ENCODE measurements at places on chromosomes 13 and 19. TPM values are rescaled to one million over a fixed set of nuclear protein-coding genes. Genes with fewer than 3 reads are reported as not detected.

- no peak for DNase-seq
- H3K36me3 ChIP-seq = no peaks in the 10 kb centered on the region
- no peak overlapping the region for H3K27ac ChIP-seq
- H3K27me3 ChIP-seq = no peaks in the 10 kb centered on the region
Observed at GRCh38 chr13:83223546-83223945, 658.7 kb downstream of the SLITRK1 start.

F10 gene
- total RNA-seq = not detected

FRY gene
- 12.0 TPM for total RNA-seq

- no peak for DNase-seq
- H3K27ac ChIP-seq = no peak overlapping the region
- no peak overlapping the region for H3K4me3 ChIP-seq
- no peaks in the 10 kb centered on the region for H3K36me3 ChIP-seq
Observed at GRCh38 chr19:35063940-35064818, 22.7 kb downstream of the HPN start.

DNA sequence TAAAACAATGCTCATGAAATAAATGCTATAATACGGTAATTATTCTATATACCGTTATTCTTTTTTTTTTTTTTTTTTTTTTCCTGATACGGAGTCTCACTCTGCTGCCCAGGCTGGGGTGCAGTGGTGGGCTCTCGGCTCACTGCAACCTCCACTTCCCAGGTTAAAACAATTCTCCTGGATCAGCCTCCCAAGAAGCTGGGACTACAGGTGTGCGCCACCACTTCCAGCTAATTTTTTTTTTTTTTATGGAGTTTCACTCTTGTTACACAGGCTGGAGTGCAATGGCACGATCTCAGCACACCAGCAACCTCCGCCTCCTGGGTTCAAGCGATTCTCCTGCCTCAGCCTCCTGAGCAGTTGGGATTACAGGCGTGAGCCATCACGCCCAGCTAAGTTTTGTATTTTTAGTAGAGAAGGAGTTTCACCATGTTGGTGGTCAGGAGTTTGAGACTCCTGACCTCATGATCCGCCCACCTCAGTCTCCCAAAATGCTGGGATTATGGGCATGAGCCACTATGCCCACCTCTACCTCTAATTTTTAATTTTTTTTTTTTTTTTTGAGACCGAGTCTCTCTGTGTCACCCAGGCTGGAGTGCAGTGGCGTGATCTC is 6.9 kb downstream of the PPP1R15A start:
- DNase-seq = no peak
- H3K4me3 ChIP-seq = no peak overlapping the region
- H3K4me1 ChIP-seq = peaks cover 43% of the 10 kb centered on the region
- no peak overlapping the region for H3K27ac ChIP-seq

- no peak for DNase-seq
- no peaks in the 10 kb centered on the region for H3K36me3 ChIP-seq
- no peak overlapping the region for H3K27ac ChIP-seq
Observed at GRCh38 chr13:35917942-35918645, 213.1 kb downstream of the DCLK1 start.

ZNF730 gene
- 2.1 TPM for total RNA-seq

ZNF540 gene
- 1.2 TPM for total RNA-seq

DNA sequence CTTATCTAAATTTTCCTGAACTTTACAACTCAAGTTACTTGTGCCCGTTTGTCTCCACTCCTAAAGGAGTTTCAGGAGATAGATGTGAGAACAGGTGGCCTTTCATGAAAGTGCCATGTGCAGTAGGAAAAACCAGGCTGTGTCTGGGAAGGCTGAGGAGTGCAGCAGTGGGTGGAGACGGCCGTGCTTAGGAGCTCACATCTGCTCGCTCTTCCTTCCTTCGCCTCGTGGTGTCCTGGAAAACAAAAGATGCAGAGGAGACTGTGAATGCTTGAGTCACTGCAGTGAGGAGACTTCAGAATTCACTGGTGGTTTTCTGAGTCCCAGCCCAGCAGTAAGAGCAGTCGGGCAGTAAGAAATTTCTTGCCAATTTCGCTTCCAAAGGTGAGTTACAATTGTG is 138.4 kb upstream of the RNF113B start:
- H3K27me3 ChIP-seq = peaks cover 2% of the 10 kb centered on the region
- H3K36me3 ChIP-seq = no peaks in the 10 kb centered on the region
- H3K4me3 ChIP-seq = no peak overlapping the region
- DNase-seq = no peak
- H3K27ac ChIP-seq = no peak overlapping the region

DNA sequence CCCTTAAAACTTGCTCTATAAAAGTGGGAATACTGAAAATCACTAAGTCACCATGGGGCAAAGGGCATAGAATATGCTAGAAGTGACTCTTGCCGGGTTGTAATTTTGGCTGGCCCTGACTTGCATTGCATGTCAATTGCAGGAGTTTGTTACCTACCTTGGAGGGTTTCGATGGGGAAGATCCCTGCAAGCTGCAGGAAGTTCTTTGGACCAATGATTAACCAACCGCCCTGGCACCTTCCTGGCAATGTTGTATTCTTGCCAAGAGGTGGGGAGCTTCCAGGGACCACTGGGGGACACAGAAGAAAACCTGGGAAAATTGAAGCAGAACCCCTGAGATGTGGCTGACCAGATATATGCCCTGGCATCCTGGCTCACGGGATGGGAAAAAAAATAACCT is 235.8 kb downstream of the B3GLCT start:
- no peaks in the 10 kb centered on the region for H3K36me3 ChIP-seq
- DNase-seq = no peak
- no peak overlapping the region for H3K27ac ChIP-seq
- H3K27me3 ChIP-seq = peaks cover 3% of the 10 kb centered on the region

- no peak for DNase-seq
- no peak overlapping the region for H3K4me3 ChIP-seq
- H3K36me3 ChIP-seq = no peaks in the 10 kb centered on the region
- H3K4me1 ChIP-seq = peaks cover 15% of the 10 kb centered on the region
- H3K27me3 ChIP-seq = peaks cover 22% of the 10 kb centered on the region
Observed at GRCh38 chr19:41515015-41515652, 60.8 kb upstream of the CEACAM21 start.

GRCh38 chr19:34487651-34488051 is 6.1 kb downstream of the WTIP start:
- H3K27ac ChIP-seq = no peak overlapping the region
- peaks cover under 1% of the 10 kb centered on the region for H3K4me1 ChIP-seq
- no peak for DNase-seq
- no peaks in the 10 kb centered on the region for H3K36me3 ChIP-seq
- no peak overlapping the region for H3K4me3 ChIP-seq

CACNG7 gene
- total RNA-seq = not detected

DNA sequence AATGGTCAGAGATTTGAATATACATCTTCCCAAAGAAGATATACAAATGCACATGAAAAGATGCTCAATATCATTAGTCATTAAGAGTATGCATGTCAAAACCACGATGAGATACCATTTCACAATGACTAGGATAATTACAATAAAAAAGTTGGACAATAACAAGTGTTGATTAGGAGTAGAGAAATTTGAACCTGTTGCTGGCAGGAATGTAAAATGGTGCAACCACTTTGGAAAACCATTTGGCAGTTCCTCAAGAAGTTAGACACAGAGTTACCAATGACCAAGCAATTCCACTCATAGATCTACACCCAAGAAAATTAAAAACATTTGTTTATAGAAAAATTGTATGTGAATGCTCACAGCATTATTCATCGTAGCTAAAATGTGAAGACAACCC is 33.2 kb upstream of the STARD13 start:
- DNase-seq = no peak
- H3K36me3 ChIP-seq = no peaks in the 10 kb centered on the region
- H3K4me1 ChIP-seq = no peaks in the 10 kb centered on the region
- no peak overlapping the region for H3K4me3 ChIP-seq

GRCh38 chr13:98176777-98177608 is at the start of gene RNF113B:
Gene RNF113B (minus strand): TSS chr13:98177269. CDS start chr13:98177236, 33 bp downstream.
- H3K27ac ChIP-seq = no peak within 1 kb of the TSS
- H3K4me1 ChIP-seq = no peaks in the 10 kb centered on the region
- H3K27me3 ChIP-seq = peaks cover 8% of the 10 kb centered on the region
- H3K36me3 ChIP-seq = no peaks in the 10 kb centered on the region

ZNF66 gene
- total RNA-seq = 14.0 TPM

SOX1 gene
- total RNA-seq = not detected

DNA sequence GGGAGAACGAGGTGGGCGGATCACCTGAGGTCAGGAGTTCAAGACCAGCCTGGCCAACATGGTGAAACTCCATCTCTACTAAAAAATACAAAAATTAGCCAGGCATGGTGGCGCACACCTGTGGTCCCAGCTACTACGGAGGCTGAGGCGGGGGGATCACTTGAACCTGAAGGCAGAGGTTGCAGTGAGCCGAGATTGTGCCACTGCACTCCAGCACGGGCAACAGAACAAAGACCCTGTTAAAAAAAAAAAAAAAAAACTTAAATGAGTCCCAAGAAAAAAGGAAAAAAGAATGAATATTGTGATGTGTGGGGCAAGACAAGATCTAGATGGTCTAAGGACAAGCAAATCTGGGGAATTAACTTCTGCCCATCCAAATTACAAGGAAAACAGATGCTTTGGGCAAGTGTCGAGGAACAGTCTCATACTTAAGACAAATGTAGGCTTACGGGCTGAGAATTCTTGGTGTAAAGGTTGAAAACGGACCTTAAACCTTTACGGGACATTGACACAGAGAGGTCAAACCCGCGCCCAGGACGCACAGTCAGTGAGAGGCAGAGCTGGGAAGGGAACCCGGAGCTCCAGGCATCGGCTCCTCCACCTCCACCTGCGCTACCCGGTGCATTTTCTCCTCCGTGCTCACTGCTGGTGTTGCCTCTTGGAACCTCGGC is 656 bp upstream of the ZNF324 start:
- no peak for DNase-seq
- H3K27ac ChIP-seq = no peak overlapping the region
- H3K36me3 ChIP-seq = peaks cover 2% of the 10 kb centered on the region
- peaks cover 2% of the 10 kb centered on the region for H3K27me3 ChIP-seq
- H3K4me1 ChIP-seq = peaks cover 27% of the 10 kb centered on the region
- H3K4me3 ChIP-seq = peak overlapping the region; percentile 81

DNA sequence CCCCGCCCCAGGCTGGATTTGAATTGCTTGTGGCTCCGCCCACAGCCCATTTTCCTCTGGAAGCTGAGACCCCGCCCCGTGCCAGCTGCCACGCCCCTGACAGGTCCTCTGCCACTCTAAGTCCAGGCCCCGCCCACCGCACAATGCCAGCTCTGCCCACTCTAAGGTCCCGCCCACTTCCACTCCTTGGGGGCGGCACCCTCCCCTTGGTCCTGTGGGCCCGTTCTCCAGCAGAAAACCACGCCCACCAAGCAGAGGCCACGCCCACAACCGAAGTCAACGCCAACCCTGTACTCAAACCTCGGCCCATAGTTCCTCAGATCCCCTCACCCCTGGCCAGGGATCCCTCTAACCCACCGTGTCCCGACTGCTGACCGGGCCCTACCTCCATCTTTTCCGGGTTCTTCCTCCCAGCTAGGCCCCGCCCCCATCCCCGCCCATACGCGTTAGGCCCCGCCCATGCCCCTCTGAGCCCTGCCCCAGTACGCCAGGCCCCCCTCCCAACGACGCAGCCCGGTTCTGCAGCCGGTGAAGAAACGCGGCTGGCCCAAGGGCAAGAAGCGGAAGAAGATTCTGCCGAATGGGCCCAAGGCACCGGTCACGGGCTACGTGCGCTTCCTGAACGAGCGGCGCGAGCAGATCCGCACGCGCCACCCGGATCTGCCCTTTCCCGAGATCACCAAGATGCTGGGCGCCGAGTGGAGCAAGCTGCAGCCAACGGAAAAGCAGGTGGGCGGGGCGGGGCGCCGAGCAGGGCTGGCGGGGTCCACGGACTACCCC is 1.3 kb downstream of the HMG20B start:
- H3K4me3 ChIP-seq = peak overlapping the region; percentile 76
- peak; percentile 93 for DNase-seq
- no peaks in the 10 kb centered on the region for H3K27me3 ChIP-seq
- peaks cover 17% of the 10 kb centered on the region for H3K36me3 ChIP-seq

DNA sequence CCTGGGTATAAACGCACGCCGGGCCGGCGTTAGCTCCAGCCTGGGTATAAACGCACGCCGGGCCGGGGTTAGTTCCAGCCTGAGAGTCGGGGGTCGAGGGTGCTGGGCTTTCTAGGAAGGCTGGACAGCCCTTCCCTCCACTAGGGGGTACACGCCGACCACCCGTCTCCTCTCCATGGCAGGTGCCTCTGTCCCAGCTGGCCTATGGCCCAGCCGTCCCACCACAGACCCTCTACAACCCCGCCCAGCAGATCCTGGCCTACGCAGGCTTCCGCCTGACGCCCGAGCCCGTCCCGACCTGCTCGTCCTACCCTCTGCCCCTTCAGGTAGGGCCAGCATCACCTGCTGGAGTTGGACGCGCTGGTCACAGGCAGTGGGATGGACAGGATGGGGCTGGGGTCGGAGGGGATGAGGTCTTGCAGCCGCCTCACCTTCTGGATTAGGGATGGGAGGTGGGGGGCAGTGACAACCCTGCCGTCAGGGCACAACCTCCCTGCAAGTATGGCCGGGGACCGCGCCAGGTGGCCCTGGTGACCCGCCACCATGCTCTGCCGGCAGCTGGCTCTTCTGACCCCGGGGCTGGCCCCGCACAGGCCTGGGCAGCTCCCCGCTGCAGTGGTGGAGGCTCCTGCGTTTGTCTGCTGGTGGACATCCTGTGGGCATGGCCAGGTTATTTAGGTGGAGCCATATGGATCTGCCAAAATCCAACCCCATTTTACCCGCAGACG is 45.8 kb downstream of the TMEM255B start:
- no peak overlapping the region for H3K27ac ChIP-seq

DNA sequence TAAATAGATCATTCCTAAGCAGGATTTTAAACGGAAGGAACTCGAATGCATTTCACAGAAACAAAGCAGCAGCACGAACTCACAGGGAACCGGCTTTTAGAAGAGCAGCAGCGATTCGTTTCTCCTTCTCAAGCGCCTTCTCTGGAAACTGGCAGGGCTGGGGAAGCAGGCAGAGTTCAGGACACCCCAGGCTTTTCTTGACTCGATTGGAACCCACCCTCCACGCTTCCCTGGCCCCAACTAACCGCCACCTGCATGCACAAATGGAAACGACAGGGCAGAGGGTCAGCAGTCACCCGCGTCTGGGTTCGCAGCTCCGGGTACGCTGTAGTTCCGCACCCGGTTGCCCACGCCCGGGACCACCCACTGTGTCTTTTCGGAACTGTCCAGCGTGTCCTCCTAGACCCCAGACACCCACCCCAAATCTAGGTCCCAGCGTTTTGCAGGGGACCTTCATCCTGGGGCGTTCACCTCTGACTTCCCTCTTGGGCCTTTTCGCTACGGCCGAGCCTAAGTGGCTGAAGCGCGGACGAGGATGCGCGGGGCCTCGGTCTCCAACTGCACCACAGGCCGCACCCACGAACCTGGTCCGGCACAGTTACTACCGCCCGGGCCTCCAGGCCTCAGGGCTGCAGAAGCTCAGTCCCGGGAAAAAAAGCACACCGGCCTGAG is 500 bp downstream of the ZFP30 start:
- no peaks in the 10 kb centered on the region for H3K27me3 ChIP-seq
- peak overlapping the region; percentile 97 for H3K27ac ChIP-seq
- peaks cover 39% of the 10 kb centered on the region for H3K36me3 ChIP-seq
- peaks cover 29% of the 10 kb centered on the region for H3K4me1 ChIP-seq

PKN1 gene
- 242 TPM for total RNA-seq

- DNase-seq = no peak
- no peaks in the 10 kb centered on the region for H3K27me3 ChIP-seq
- H3K4me3 ChIP-seq = no peak overlapping the region
- H3K4me1 ChIP-seq = no peaks in the 10 kb centered on the region
Observed at GRCh38 chr13:58991826-58992477, 1171.8 kb downstream of the DIAPH3 start.

GRCh38 chr13:76048675-76049375 is 412.7 kb downstream of the LMO7 start:
- no peak overlapping the region for H3K27ac ChIP-seq
- no peak for DNase-seq
- H3K27me3 ChIP-seq = peaks cover 2% of the 10 kb centered on the region
- H3K4me3 ChIP-seq = no peak overlapping the region
- no peaks in the 10 kb centered on the region for H3K4me1 ChIP-seq
